ENCODE measurements at places on chromosomes 13 and 19.

DNA sequence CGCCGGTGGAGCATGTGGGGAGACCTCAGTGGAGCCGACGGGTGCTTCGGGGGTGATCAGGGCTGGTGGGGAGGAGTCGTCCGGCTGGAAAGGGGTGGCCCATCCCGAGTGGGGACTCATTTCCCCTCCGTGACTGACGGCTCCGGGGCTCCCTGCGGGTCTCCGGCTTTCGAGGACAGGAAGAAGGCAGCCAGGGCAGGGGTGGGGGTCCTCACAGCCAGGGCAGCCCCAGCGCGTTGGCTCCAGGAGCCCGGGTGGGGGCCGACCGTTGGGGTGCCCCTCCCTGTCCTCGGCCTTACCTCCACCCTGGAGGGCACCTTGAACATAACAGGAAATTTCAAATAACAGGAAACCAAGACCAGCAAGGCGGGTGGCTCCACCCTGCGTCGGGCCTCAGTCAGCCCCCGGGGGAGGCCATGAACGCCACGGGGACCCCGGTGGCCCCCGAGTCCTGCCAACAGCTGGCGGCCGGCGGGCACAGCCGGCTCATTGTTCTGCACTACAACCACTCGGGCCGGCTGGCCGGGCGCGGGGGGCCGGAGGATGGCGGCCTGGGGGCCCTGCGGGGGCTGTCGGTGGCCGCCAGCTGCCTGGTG is at the start of gene S1PR4:
S1PR4 (plus strand) TSS at position 393 of the 596 bp plus-strand sequence; CDS start at position 417, 24 bp downstream.
- no peak for DNase-seq

DNA sequence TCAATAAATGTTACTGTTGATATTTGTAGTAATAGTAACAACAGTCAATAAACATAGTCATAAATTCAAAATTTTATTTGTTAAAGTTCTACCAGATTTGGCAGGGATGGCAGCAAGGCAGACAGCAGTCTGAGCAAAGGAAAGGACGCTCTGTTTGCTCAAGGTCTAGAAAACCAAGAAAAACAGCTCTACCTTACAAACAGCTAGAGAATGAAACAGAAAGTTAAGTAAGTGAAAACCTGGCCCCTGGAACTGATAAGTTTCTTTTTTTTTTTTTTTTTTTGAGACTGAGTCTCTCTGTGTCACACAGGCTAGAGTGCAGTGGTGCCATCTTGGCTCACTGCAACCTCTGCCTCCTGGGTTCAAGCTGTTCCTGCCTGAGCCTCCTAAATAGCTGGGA is 27.9 kb downstream of the ENOX1 start:
- no peak for DNase-seq

GRCh38 chr19:11423164-11423790 is 4.2 kb upstream of the RGL3 start:
- DNase-seq: no peak

GRCh38 chr19:51531349-51532315 is at the start of gene SIGLEC6:
Gene SIGLEC6, minus strand, starts transcription at chr19:51531670. Its CDS starts 22 bp downstream, at chr19:51531648.
- DNase-seq: no peak

- DNase-seq: no peak
These were observed 14.0 kb upstream of the TOMM40 start for GRCh38 chr19:44876930-44877535.

- DNase-seq: no peak
These were observed 35.0 kb upstream of the RBM26 start for GRCh38 chr13:79440958-79441528.

- DNase-seq: no peak
These were observed 853.3 kb downstream of the GPC5 start for GRCh38 chr13:92251671-92252210.

DNA sequence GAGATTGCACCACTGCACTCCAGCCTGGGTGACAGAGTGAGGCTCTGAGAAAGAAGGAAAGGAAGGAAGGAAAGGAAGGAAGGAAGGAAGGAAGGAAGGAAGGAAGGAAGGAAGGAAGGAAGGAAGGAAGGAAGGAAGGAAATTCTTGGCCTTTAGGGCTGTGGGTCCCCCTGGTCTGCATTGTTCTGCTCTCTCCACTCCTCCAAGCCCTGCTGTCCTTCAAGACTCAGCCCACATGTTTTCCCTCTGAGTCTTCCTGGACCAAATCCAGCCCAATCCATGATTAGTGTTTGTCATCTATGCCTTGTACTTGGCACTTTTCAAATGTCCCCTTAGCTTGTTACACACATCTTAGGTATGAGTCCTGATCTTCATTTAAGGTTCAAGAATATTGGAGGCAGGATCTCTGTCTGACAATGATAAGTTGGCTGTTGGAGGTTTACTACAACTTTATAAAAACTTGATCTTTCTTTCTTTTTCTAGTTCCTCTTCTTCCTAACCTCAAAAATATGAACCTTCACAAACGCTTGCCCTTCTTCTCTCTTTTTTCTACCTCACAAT is 48.8 kb upstream of the INTS6 start:
- DNase-seq: no peak

- no peak for DNase-seq
These were observed 7.5 kb downstream of the KCTD15 start for GRCh38 chr19:33804021-33804799.

- peak; percentile 54 for DNase-seq
These were observed 33.9 kb upstream of the CEACAM21 start for GRCh38 chr19:41541990-41542584.

DNA sequence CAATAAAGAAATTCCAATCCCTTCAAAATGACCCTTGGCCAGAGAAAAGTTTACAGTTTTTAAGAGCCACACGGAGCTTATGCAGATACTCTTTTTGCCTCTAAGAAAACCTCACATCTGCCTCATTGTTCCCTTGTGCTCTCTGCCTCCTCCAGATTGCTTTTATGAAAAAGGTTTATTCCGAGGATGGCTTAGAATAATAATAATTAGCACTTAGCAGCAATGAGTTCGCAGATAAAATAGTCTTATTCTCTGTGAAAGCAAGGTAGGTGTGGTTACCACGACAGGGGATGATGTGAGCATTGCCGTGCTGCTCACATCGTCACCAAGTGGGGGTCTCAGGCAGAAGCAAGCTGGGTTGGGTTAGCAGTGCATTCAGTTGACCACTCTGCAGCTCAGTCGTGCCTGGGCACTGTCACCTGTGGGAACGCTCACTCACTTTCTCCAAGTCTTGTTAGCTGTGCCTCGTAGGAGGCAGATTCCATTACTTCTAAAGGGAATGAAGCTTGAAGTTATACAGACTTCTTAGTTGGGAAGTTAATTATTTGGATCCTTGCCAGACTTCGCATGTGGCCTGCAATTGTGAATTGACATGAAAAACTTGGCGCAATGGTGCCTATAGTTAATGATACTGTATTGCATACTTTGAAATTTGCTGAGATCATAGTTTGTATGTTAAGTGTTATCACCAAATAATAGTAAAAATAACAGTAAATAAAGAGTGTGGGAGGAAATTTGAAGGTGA is 157.2 kb downstream of the MYO16 start:
- DNase-seq: no peak

DNA sequence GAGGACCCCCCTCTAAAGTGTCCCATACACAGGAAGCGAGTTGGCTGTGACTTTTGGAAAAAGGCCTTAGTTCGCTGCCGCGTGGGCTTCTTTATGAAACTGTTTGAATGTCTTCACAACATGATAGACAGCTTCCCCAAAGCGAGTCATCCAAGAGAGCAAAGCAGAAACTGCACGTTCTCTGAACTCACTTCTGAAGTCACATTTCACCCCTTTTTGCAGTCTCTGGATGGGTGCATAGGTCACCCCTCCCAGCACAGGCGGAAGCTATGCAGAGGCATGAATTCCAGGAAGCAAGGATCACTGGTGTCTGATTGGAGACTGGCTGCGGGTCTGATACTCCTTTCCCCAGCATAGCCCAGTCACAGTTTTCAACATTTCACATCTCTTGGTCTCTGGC is 10.6 kb downstream of the GPI start:
- no peak for DNase-seq

GRCh38 chr19:39207293-39207836 is 3.3 kb upstream of the SYCN start:
- DNase-seq: no peak

DNA sequence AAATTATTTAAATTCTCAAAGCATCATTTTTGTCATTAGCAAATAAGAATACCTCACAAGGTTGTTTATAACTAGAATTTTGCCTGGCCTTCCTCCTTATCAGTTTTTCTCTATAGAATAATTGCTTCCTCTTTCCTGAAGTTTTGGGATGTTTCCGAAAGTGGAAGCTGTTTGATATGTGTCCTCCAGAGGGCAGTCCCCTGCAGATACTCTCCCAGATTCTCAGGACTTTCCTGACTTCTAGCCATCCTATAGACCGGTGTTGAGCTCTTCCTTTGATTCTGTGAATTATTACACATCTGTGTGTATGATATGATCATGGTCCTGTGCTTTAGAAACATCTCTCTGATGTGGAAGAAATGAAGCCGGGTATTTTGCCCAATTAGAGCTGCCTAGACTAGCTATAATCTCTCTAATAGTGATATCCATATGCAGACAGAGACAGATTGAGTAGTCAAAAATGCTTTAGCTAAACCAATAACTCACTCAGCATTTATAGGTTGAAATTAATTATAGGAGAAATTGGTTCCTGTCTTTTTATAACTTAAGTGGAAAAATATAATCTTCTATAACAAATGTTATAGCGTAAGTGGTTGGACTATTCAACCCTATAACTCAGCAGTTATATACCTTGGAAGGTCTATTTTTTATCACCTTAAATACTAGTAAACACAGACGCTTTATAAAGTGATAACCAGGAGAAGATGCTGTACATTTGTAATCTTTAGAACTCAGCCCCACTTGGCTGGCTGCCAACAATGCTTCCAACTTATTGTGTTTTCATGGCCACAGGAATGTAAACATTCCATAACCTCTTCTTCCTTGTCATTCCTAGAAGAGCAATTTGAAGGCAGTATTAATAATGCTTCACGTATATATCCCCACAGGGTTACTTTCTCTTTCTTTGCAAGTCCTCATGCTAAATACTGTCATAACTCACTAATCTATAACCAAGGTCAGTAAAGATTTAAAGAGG is 201.0 kb upstream of the RXFP2 start:
- no peak for DNase-seq
